ENCODE measurements at places on chromosomes 6 and 20. TPM values are rescaled to one million over a fixed set of nuclear protein-coding genes. Genes with fewer than 3 reads are reported as not detected.

- no peak for DNase-seq
Observed at GRCh38 chr6:7726416-7727085, 652 bp downstream of the BMP6 start.

DNA sequence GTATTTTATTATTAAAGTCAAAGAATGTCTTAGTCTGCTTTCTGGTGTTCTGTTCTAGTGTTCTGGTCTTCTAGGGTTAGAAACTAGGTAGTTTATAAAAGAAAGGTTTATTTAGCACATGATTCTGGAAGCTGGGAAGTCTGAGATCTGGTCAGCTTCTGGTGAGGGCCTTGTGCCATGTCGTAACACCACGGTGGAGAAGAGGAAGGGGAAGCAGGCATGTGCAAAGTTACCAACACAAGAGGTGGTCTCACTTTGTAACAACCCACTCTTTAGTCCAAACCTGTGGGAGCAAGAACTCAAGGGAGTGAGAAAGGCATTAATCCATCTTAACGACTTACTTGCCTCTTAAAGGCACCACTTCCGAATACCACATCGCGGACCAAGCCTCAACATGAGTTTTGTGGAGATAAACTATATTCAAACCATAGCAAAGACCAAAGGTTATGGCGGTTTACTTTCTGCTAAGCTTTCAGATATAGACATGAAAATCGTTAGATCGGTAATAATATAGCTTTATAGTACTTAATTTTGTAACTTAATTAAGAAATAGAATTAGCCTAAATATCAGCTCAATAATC lies 99.4 kb downstream of the NCOA3 start:
- DNase-seq, result no peak

DNA sequence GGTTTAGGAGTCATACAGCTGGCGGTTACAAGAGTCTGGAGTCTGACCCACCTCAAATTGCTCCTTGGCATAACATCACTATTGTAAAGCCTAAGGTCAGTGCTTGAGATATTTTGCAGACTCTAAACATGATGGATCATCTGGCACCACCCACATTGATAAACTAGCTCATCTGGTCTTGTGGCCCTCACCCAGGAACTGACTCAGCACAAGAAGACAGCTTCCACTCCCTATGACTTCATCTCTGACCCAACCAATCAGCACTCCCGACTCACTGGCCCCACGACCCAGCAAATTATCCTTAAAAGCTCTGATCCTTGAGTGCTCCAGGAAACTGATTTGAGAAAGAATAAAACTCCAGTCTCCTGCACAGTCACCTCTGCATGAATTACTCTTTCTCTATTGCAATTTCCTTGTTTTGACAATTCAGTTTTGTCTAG lies 115.9 kb downstream of the CD24 start:
- DNase-seq, result peak; percentile 75

TSPO2 gene
- total RNA-seq, result not detected

All from Peyer's patch (tissue), 4 donors.